CD4-positive, alpha-beta T cell treated with Interleukin-6 at 100 ng/mL for 8 hours (primary cell): ENCODE measurements at places on chromosomes 6 and 20.

GRCh38 chr6:125013938-125014660 lies 51.9 kb downstream of the RNF217 start:
- DNase-seq, result no peak

DNA sequence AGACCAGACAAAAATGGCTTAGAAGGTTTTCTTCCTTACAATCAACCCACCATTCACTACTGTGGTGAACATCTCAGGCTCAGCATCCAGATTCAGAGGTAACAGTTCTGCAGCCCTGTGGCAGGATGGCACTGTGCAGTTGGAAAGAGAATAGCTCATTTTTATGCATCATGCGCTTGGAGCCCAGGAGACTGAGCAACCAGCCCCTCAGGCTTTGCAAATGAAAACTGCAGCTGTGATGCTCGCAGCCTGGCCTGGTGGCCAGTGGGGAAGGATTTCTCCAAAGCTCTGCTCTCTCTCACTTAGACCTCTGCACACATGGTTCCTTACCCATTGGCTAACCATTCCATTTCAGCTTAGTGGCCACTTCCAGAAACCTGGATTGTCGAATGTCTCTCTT lies 45.8 kb downstream of the GABRR2 start:
- no peak for DNase-seq

- no peak for DNase-seq
These were observed 54.6 kb downstream of the STAU1 start for GRCh38 chr20:49133571-49133970.

DNA sequence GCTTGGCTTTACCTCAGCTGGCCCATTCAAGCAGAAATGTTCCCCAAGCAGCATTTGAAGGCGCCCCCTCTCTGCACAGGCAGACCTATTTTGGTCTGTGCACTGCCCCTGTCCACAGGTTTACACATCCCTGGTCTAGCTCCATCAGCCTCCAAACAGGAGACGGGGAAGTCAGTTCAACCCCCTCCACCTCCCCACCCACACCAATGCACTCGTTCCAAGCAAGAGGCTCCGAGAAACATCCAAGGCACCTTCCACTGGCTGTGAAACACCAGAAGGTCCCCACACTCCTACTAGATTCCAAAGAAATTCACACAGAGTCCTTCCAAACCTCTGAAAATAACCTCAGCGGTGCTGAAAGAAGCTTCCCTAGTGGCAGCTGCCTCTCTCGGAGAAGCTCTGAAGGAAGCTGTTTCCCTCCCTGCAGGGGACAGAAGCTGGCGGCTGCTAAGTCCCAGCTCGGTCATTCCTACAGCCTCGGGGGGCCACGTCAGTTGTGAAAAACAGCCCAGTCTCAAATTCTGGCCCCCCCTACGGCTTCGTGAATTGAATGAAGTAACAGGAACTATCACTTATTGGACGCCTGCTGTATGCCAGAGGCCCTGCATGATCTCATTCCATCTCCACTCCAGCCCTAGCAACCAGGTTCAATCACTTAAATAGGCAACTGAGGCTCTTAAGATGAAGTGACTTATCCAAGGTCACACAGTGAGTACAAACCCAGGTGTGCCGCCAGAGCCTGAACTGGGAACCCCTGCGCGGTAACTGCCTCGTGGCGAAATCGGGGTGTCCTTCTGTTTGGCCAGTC lies 815 bp downstream of the SPATA2 start:
- DNase-seq, result no peak

DNA sequence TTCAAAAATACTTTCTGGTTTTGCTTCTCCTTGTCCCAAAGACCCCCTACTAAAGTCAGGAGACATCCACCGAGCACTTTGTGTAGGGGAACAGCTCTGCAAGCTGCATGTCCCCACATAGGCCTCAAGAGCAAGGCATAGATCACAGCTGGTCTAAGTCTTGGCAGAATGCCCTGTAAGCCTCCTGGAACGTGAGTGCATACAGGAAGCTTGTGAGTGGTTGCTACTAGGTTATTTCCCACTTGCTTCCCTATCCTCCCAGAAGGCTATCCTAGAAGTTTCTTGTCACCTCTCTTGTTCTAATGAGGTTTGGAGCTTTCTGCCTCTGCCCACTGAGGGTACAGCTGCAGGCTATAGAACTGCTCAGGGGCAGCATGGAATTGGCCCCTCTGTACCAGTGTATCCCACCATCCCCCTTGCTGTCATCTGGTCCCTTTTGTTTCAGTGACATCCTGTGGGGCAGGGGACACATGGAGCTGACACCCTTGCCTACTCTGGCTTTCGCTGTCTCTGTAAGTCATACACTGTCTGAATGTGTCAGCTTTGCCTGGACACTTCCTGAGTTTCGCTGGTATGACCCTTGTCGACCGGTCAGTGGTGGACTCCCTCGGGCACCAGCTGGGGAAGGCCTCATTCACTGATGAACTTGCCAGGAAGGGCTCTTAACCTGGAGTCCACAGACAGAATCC lies 35.6 kb upstream of the KCNK16 start:
- no peak for DNase-seq
